ENCODE measurements at places on chromosomes 3 and 15.

- DNase-seq: no peak
Observed at GRCh38 chr3:24156466-24156865, 211.4 kb downstream of the NR1D2 start.

DNA sequence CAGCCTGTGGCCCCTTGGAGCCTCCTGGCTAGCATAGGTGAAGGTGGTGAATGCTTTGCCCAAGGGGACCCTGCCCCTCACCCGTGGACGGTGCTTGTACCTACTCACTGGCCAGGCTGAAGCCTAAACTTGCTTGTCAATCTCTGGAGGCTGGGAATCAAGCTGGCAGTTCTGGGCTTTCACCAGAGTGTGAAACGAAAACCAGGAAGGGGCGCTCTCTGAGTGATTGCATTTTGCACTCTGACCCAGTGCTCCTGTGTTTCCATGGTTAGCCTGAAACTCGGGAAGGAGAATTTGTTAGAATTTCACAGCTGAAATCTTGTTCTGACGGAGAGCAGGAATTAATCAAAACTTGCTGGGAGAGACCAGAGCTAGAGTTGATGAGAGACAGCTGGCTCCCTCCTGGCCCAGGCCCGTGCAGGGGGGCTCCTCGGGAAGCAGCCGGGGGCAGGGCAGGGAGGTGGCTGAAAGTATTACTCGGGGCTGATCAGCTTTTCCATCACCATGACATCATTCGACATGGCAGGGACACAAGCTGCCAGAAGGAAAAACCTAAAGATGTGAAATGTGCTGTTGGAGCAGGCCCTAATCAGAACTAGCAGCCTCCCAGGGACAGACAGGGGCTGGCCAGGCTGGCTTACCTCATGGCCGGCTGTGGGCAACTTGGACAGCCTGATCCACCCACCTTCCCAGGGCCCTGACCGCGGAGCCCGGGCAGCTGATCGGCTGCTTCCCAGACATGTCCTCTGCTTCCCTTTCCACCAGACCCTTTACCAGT, 323.6 kb upstream of the CTDSPL start:
- DNase-seq: no peak

DNA sequence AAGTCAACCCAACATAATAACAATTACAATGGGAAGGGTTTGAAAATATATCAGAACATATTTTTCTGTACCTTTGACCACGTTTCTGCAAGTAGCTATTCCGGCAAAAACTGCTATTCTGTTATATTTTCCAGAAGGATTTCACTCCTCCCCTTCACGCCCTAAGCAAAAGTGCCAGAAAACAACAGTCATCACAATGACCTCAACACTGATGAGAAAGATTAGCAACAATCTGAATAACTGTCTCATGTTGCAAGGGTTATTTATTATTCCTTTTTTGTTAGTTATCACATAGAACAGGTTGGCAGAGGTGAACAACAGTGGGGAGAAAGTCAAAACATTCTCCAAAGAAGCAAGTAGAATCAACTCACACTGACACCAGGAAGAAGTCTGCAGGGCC, 269.4 kb upstream of the ARRDC4 start:
- no peak for DNase-seq

DNA sequence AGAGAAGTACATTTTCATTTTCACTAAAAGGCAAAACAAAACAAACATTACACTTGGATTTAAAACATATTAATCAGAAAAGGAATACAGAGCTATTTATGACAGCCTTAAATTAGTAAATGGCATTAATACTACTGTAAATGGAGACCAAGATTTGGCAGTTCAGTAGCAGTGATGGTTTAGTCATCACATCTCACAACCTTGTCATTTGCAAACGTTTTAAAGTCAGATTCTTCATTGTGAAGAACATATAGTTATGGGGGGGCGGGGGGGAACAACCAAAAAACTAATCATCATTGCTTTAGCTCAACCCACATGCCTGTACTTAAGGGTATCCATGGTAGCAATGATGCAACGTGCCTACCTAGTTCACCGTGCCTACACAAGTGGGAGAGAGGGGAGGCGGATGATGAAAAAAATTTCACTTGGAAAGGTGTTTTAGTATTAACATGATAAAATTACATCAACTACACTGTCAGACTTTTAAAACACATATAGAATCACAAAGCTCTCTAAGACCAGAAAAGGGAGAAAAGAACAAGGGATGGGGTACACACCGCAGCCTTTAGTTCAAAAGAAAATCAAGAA, 40.1 kb downstream of the DLG1 start:
- no peak for DNase-seq

- no peak for DNase-seq
Observed at GRCh38 chr3:97278506-97278905, 464.1 kb downstream of the EPHA6 start.

DNA sequence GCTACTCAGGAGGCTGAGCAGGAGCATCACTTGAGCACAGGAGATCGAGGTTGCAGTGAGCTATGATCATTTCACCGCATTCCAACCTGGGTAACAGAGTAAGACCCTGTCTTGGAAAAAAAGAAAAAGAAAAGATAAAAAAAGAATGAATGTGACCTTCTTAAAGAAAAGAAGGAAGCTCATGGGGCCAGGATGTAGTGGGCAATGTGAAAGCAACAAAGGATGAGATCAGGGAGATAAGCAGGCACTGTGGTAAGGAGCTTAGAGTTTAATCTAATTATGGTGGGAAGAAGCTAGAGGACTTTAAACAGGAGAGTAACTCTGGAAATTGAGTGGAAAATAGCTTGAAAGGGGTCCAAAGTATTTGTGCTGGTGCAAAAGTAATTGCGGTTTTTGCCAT, 231.6 kb upstream of the UBE2E2 start:
- no peak for DNase-seq

DNA sequence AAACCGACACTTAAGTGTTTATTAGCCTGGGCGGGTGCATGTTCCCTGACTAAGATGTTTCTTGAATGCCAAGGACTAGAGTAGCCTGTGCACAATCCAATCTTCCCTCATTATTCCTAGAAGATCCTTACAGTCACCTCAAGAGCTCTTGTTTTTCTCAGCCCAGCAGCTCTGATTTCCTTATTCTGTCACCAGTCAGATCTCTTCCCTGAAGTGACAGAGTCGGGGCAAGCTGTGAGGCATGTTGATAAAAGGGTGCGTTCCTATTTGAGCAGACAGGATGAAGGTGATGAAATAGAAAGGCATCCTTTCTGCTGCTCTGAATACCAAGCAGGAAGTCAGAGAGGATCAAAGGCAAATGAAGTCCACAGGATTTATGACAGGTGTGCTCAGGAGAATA, 125.6 kb upstream of the MCTP2 start:
- DNase-seq: no peak

GRCh38 chr3:170205302-170205701, 16.9 kb upstream of the PRKCI start:
- DNase-seq: no peak

DNA sequence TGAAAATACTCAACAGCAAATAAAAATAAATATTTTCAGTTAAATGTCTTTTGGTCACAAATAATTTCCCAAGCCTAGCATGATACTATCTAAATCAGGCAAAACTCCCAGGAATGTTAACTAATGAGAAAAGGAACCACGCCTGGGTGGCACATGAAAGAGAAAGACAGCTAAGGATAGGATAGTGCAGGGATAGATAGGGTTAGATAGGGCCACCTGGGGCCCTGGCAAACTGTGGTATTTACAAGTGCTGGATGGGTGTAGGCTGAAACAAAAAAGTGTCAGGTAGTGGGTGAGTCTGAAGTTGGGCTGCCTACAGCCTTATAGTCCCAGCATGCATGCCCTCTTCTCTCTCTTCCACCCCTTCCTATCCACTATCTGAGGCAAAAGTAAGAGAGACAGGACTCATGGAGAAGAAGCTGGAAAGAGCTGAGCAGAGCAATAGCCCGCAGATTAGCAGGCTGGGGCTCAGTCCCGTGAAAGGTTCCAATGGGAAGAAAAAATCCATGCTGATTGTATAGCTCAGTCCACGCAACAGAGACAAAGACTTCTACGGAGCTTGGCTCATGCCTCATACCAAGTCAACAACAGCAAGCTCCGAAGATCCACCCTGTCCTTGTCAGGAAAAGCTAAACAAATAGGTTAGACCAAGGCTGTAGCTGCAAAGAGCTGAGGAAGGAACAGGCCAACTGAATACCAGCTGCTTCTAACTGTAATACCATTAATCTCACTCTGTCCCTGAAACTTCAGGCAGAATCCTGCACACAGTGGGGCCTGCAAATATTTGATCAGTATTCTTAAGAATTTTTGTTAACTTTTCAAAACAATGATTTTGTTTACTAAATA, 342.1 kb upstream of the ATP11B start:
- DNase-seq: no peak

GRCh38 chr3:18772699-18773305, 347.7 kb upstream of the SATB1 start:
- DNase-seq: no peak

All from CD4-positive, alpha-beta T cell treated with Interleukin-6 at 100 ng/mL for 8 hours (primary cell).